ENCODE measurements at places on chromosomes 13 and 19.

DNA sequence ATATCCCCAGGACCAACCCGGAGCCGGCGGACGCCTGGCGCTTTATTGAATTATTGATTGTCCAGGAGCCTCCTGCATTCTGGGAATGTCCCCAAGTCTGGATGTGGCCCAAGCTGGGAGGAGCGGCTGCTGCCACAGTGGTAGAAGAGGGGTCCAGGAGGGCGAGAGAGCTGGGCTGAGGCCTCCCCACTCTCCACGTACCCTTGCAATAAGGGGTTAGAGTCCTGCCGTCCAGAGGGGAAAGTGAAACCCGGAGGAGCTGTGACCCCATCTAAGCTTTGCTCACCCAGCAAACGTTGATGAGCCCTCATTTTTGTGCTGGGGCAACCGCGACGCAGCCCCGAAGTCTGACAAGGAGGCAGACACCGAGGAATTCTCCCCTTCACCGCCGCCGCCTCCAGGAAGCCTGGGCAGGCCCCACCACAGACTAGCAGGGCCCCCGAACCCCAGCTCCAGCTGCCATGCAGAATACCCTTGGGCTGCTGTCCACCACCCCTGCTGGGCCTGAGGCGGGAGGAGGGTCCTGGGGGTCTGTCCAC is 1.4 kb upstream of the C2CD4C start:
- DNase-seq = no peak

DNA sequence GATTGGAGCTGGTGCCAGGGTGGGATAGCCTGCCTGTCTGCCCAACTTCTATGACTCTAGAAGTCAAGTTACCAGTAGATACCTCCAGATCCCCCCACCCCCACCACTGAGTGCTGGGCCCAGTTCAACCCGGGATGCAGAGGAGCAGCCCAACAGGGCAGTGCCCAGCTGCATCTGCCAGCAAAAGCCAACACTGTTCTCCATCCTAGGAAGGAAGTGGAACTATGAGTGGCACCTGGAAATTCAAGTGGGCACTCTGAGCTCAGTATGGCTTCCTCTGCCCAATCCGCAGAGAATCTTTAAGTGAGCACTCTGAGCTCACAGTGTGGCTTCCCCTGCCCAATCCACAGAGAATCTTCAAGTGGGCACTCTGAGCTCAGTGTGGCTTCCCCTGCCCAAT is 14.2 kb downstream of the TUBGCP3 start:
- no peak for DNase-seq

- no peak for DNase-seq
These were observed 61.4 kb upstream of the ZNF835 start for GRCh38 chr19:56732976-56733375.

- no peak for DNase-seq
These were observed 68.3 kb downstream of the STARD13 start for GRCh38 chr13:33217256-33217655.

GRCh38 chr19:8209462-8210378 is 550 bp downstream of the CERS4 start:
- DNase-seq = peak; percentile 70

All from effector CD4-positive, alpha-beta T cell (primary cell).